ENCODE measurements at places on chromosomes 11 and 22.

DNA sequence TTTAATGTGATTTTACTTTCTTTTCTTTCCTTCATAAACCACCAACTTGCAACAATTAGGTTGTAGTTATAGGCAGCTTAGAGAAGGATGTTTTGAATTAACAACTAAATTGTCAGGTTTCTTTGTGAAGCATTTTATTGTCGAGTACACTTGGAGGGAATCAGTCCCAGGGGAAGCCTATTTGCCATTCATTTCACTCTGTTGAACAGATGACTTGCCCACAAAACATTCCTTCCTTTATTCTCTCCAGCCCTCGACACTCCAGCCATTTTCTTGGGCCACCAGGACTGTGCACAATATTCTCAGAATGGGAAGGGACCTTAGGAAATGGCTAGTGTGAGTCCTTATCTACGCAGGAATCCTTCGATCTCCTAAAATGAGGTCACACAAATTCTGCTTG lies 620.6 kb downstream of the SOX6 start:
- DNase-seq: no peak

GRCh38 chr11:61273178-61274078 lies 21.7 kb downstream of the VWCE start:
- no peak for DNase-seq

GRCh38 chr11:131217313-131218310 lies 152.8 kb upstream of the NTM start:
- no peak for DNase-seq

DNA sequence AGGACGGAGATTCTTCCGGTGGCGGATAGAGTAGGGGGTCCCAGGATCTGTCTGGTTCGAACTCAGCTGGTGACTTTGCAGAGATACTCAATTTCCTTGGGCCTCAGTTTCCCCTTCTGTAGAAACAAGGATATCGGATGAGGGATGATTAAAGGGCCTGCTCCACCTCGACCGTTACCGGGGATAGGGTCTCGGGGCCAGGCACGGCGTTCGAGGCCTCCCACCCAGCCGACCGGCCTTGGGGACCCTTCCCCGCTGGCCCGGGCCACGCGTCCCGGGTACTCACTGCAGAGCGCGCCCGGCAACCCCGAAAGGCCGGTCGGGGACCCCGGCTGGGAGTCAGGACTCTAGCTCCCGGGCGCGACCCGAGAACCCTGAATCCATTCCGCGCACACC lies 321 bp downstream of the RHBDD3 start:
- no peak for DNase-seq

DNA sequence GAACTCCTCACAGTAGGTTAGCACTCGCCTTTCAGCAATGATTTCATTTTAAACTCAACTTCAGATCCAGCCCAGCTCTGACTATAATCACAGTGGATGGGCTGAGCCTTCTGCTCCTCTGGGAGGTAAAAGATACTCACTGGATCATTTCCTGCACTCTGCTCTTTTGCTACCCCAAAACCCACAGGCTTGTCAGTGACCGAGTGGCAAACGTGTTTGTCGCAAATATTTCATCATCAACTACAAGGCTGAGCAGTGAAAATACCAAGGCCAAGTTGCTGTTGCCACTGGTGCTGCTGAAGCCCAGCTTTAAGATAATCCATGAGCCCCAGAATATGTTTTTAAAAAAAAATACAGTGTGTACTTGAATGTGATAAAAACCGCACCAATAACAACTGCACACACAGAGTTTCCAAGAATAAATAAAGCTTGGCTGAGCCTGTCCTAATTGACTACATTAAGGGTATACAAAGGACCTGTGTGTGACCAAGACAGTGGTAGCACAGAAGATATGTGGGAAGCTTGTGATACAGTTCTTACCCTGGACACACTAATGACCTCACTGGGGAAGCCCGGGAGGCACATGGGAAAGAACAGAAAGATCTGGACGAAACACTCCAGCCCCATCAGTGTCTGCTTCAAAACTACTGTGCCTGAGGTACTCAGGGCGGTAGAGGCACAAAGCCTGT lies 41.3 kb downstream of the ABTB2 start:
- DNase-seq: no peak

DNA sequence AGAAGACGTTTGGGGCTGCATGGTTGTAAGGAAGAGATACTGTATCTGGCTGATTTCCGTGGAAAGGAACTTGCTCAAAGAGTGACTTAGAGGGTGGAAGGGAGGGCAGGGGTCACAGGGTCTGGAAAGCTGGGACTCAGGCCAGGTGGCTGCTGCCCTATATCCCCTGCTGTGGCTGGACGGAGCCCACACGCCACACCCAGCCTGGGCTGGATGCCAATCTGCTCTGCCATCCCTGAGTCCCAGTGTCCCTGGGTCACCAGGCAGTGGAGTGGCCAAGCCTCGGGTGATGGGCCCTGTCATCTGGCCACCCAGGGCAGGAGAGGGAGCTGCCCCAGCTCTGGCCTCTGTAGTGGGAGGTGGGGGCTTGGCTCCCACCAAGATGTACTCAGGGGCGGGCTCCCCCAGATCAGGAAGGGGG lies 26.5 kb upstream of the KRTAP5-7 start:
- no peak for DNase-seq

GRCh38 chr11:120219232-120219937 lies 8.6 kb downstream of the OAF start:
- DNase-seq: no peak

DNA sequence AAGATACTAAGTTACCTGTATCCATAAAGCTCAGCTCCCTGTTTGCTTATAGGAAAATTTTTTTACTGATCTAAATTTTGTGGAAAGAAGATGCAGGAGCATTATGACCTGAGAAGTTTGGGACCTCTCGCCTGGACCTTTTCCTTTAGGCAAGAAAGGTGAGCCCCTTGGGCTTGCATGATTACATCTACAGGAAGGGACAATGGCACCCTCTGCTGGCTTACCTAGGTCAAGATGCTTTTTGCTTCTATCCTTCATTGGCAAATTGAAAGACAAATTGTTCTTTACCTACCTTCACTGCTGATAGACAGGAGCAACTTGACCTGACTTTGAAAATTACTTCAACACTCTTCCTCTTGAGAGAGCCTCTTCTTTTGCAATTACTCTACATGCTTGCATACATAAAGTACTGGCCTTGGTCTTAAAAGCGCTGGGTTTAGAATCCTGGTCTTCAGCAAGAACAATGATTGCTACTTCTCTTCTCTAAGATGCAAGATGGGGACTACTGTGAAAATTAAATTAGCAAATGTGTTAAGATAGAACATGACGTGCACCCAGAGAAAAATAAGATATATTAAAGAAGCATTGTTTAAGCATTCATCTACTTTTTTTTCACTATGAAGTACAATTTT lies 147.2 kb downstream of the TRPC6 start:
- no peak for DNase-seq

- DNase-seq: no peak
These were observed 1569.8 kb upstream of the TENM4 start for GRCh38 chr11:81010631-81011030.

DNA sequence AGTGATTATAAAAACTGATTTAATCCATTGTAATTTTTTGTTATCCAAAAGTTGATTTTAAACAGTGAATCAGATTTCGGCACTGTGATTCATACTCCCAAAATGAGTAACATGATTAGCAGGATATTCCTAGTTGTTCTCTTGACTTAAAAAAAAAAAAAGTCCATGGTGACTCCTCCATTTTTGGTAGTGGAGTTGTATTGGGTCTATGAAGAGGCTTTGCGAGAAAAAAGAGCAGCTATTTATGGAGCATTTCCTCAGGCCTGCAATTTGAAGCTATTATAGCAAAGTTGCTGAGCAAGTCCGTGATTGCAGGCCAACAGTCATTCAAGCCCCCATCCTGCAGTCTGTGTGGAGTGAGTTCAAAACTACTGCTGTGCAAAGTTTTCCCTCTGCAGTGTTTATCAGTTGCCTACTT lies 28.8 kb downstream of the YAP1 start:
- no peak for DNase-seq

DNA sequence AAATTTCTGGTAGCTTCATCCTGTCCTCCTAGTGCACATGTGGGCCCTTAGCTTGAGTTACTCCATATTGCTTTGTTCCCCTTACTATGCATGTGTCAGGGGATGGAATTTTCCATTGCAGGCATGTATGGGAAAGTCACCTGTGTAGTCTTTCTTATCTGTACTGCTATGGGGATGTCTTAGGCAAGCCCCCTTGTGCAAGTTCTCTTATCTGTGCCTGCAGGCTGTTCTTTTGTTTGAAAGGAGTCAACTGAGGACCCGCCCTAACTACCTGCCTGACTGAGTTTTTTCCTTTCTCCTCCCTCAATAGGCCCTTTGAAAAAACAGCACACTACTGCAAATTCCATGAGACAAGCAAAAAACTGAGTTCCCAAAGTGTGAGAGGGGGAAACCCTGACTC lies 8.7 kb downstream of the OR8K5 start:
- DNase-seq: no peak
